ENCODE measurements at places on chromosomes 5 and 9. TPM values are rescaled to one million over a fixed set of nuclear protein-coding genes. Genes with fewer than 3 reads are reported as not detected.

- H3K4me1 ChIP-seq: peaks cover 53% of the 10 kb centered on the region
- H3K27ac ChIP-seq: peak overlapping the region; percentile 63
- peak; percentile 51 for DNase-seq
- H3K4me3 ChIP-seq: no peak overlapping the region
- H3K27me3 ChIP-seq: no peaks in the 10 kb centered on the region
- H3K36me3 ChIP-seq: no peaks in the 10 kb centered on the region
Measured at GRCh38 chr5:132771503-132771998, 5.5 kb downstream of the SEPTIN8 start.

DNA sequence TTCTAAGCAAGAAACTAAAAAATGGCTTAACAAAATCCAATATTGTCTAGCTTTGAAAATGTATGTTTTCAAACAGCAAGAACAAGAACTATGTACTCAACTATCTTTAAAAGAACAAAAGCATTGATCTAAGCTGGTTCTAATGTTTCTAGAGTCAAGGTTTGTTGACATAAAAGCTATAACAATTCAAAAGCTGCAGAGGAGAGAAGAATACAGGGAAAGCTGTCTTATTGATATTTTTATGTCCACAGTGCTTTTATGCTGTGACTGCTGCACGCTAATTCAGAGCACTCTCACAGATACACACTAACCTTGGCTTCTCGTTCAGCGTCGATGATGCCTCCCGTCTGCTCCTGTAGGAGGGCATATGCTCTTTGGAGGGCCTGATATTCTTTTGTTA is 129.5 kb upstream of the DPYSL3 start:
- H3K4me1 ChIP-seq: no peaks in the 10 kb centered on the region
- no peaks in the 10 kb centered on the region for H3K27me3 ChIP-seq

DNA sequence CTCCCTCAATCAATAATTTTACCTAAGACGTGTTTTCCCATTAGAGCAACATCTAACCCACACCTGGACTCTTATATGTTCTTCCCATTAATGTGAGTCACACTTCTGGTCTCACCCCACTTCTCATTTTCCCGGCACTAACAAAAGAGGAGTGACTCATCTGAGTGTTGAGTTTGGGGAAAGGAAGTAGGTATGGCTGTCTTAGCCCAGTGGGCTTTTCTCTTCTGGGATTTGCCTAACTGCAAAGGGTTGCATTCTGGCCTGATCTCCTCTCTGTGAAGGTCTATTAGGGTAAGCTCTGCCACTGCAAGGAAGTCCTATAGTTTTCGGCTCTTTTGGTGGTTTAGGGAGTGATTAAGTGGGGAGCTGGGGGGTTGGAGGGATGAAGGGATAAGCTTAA is 195.6 kb downstream of the KIAA0825 start:
- DNase-seq: no peak
- no peaks in the 10 kb centered on the region for H3K27me3 ChIP-seq
- H3K36me3 ChIP-seq: no peaks in the 10 kb centered on the region
- H3K4me1 ChIP-seq: no peaks in the 10 kb centered on the region

GRCh38 chr5:168464214-168464613 is 22.1 kb upstream of the RARS1 start:
- H3K27ac ChIP-seq: no peak overlapping the region
- H3K4me3 ChIP-seq: no peak overlapping the region
- no peak for DNase-seq

Gene DMRTA1
- total RNA-seq: 4.7 TPM

DNA sequence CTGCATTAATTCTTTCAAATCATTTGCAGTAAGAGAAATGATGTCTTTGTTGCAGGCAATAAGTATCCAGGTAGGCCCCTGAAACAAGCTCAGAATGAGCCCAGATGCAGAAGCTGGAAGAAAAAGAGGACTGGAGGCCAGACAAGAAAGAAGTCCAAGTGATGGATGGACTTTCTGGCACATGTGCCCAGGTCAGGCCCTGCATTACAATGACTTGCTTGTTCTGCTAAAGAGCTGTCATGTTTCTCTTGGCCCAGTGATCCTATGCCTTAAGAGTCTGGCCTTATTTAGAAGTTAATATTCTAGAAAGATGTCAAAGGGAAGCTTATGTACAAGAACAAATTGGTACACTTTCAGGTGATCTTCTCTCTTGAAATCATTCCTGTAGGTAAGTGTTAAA is 64.8 kb downstream of the DPYSL3 start:
- H3K36me3 ChIP-seq: no peaks in the 10 kb centered on the region
- peaks cover 3% of the 10 kb centered on the region for H3K4me1 ChIP-seq
- H3K27ac ChIP-seq: no peak overlapping the region

DNA sequence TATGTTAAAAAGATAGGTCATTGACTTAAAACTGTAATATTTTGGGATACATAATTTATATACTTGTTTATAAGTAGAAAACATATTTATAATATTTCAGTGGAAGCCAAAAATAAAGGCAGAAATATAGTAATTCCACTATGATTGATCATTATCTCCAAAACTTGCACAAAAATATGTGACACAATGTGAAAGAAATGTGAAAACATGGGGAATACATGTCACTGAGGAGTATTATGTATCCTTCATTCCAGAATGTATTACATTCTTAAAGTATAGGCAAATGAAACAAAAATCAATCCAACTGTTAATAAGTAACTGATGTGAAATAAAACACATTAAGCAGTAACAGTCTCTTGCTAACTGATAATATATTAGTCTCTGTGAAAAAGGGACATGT is 236.7 kb downstream of the CDH18 start:
- H3K4me1 ChIP-seq: no peaks in the 10 kb centered on the region
- H3K27ac ChIP-seq: no peak overlapping the region
- H3K27me3 ChIP-seq: no peaks in the 10 kb centered on the region
- no peak overlapping the region for H3K4me3 ChIP-seq
- no peak for DNase-seq
